ENCODE measurements at places on chromosomes 4 and X.

- no peaks in the 10 kb centered on the region for H3K4me1 ChIP-seq
- no peaks in the 10 kb centered on the region for H3K27me3 ChIP-seq
- H3K36me3 ChIP-seq = peaks cover 3% of the 10 kb centered on the region
- H3K4me3 ChIP-seq = no peak overlapping the region
- H3K27ac ChIP-seq = no peak overlapping the region
These were observed 8.5 kb downstream of the CNKSR2 start for GRCh38 chrX:21382715-21383114.

DNA sequence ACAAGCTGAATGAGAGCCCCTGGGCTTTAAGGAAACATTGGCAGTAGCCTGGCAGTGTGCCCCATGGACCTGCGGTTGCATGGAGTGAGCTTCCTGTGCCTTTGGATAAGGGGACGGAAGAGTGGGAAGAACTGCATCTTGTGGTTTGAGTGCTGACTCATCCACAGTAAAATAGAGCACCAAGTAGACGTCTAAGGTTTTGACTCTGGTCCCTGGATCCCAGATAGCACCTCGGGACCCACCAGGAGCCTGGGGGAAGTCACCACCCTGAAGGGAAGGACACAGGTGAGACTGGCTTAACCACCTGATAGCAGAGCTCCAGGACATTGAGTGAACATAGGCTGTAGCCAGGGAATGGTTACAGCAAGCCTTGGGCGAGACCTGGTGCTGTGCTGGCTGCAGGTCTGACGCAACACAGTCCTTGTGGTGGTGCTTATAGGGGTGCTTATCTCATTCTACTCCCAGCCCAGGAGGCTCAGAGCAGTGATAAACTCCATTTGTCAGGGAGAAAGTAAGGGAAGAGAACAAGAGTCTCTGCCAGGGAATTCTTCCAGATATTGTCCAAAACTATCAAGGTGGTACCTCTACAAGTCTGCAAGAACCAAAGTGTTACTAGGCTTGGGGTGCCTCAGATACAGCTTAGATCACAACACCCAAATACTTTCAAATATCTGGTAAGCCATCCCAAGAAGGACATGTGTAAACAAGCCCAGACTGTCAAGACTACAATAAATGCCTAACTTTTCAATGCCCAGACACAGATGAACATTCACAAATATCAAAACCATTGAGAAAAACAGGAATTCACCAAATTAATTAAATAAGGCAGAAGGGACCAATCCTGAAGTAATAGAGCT, 123.6 kb upstream of the TET2 start:
- H3K36me3 ChIP-seq = no peaks in the 10 kb centered on the region
- H3K27me3 ChIP-seq = no peaks in the 10 kb centered on the region
- H3K4me3 ChIP-seq = no peak overlapping the region
- H3K4me1 ChIP-seq = no peaks in the 10 kb centered on the region

DNA sequence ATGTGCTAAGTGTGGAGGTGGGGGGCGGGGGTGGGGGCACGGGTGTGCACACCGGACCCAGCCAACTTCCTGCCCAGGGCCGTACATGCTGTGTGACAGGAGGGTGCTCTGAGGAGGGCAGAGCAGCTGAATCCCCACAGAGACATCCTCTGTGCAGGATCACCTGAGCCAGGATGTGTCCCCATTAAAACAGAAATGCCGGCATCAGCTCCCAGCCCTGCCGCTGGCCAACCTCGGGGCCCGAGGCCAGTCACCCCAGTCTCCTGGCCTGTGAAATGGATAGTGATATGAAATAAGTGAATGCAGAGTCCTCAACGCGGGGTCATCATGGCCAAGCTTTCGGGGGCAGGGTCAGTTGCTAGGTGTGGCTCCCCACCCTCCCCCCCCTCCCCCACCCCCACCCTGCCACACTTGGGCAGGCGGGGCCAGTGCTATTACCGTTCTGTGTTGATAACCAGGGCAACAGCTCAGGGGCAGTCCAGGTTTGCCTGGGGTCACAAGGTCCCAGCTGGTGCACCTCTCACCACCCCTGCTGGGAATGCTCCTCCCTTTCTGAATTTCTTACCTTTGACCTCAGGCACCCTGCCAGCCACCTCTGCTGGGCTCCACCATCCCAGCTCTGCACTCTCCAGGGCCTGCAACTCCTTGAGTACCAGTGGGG, 227.2 kb upstream of the PSAPL1 start:
- no peak overlapping the region for H3K27ac ChIP-seq
- H3K27me3 ChIP-seq = peaks cover 4% of the 10 kb centered on the region
- no peak for DNase-seq
- no peak overlapping the region for H3K4me3 ChIP-seq

DNA sequence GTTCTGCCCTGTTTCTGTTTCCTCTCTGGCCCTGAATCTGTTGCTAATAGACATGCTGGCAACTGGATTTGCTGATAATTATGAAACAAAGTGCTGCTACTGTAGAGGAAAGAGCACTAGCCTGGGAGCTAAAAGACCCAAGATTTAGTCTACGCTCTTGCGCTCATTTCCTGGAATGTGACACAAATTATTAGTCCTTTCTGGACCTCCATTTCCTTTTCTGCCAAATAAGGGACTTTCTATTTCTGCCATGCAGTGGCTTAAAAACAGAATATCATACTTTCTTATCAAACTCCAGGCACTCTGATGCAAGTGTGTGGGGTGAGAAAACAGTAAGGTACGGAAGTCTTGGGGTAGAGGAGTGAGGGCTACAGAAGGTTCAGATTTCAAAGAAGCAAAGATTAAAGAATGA, 48.3 kb upstream of the GPR174 start:
- H3K27me3 ChIP-seq = no peaks in the 10 kb centered on the region
- no peaks in the 10 kb centered on the region for H3K4me1 ChIP-seq
- H3K36me3 ChIP-seq = no peaks in the 10 kb centered on the region
- DNase-seq = no peak
- no peak overlapping the region for H3K4me3 ChIP-seq
- no peak overlapping the region for H3K27ac ChIP-seq

DNA sequence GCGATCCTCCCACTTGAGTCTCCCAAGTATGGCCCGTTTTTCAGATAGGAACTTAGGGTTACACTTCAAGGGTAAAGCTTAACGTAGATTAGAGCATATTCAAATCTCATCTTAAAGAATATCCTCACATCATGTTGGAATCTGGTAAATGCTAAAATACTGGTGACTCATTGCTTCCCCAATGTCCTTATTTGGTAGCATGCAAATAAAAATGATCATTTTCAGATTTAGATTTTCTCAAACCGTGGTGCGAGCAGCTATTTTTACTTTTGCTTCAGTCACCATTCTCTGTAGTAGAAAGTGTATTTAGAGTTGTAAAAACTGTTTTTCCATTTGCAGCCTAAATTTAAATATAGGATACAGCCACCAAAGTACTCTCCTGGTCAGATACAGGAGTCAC, 101.5 kb upstream of the MAML3 start:
- no peak overlapping the region for H3K27ac ChIP-seq
- DNase-seq = no peak
- H3K36me3 ChIP-seq = no peaks in the 10 kb centered on the region
- no peak overlapping the region for H3K4me3 ChIP-seq
- no peaks in the 10 kb centered on the region for H3K27me3 ChIP-seq
- H3K4me1 ChIP-seq = peaks cover 46% of the 10 kb centered on the region

GRCh38 chr4:131296192-131296591, 1852.9 kb upstream of the PCDH10 start:
- no peak overlapping the region for H3K27ac ChIP-seq
- H3K4me1 ChIP-seq = no peaks in the 10 kb centered on the region
- no peaks in the 10 kb centered on the region for H3K36me3 ChIP-seq
- H3K4me3 ChIP-seq = no peak overlapping the region
- H3K27me3 ChIP-seq = no peaks in the 10 kb centered on the region

- H3K4me3 ChIP-seq = no peak overlapping the region
- H3K27ac ChIP-seq = no peak overlapping the region
- H3K36me3 ChIP-seq = peaks cover 14% of the 10 kb centered on the region
- peaks cover 38% of the 10 kb centered on the region for H3K27me3 ChIP-seq
- DNase-seq = no peak
These were observed 159.9 kb downstream of the UNC5C start for GRCh38 chr4:95388911-95389310.

- H3K27ac ChIP-seq = no peak overlapping the region
- peaks cover 36% of the 10 kb centered on the region for H3K27me3 ChIP-seq
- H3K4me1 ChIP-seq = no peaks in the 10 kb centered on the region
- no peaks in the 10 kb centered on the region for H3K36me3 ChIP-seq
These were observed 2.0 kb upstream of the ATP2B3 start for GRCh38 chrX:153515435-153515834.

DNA sequence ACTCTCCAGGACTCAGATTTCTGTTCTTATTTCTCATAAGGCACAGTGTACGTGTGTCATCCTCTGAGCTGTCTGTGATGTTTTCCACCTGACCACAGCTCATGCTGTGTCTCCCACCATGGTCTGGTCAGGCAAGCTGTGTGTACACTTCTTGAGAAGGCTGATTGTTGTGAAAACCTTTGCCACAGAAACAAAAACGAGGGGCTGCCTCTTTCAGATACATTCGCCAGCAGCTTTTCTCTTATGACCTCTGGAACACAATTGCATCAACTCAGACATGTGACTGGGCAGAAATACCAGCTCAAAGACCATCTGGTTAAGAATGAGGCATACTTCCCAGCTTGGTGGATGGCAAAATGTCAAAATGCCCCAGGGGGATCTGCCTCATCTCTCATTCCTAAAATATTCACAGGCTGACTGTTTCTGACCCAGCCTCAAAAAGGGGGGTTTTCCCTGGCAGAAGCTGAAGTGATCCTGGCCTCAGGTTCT, 46.1 kb downstream of the PGRMC2 start:
- H3K4me1 ChIP-seq = no peaks in the 10 kb centered on the region
- no peaks in the 10 kb centered on the region for H3K36me3 ChIP-seq
- DNase-seq = no peak

- H3K27ac ChIP-seq = peak overlapping the region; percentile 95
- H3K36me3 ChIP-seq = no peaks in the 10 kb centered on the region
- peaks cover 15% of the 10 kb centered on the region for H3K4me1 ChIP-seq
- H3K27me3 ChIP-seq = peaks cover 6% of the 10 kb centered on the region
- peak overlapping the region; percentile 97 for H3K4me3 ChIP-seq
These were observed 1.2 kb downstream of the ELF2 start for GRCh38 chr4:139175646-139176301.

DNA sequence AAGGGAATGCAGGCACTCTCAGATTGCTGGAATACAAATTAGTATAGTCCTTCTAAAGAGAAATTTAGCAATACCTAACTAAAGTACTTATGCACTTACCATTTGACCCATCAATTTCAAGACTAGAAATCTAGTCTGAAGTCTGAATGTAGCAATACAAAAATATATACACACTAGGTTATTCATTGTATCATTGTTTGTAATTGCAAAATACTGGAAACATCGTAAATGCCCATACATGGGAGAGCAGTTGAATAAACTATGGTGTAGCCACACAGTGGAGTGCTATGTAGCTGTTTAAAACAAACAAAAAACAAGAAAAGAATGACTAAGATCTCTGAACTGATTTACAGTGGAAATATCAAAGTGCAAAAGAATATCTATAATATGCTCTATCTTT, 346.4 kb downstream of the ZNF674 start:
- H3K27me3 ChIP-seq = no peaks in the 10 kb centered on the region
- H3K4me1 ChIP-seq = peaks cover 10% of the 10 kb centered on the region
- peaks cover 3% of the 10 kb centered on the region for H3K36me3 ChIP-seq
- H3K27ac ChIP-seq = no peak overlapping the region
- H3K4me3 ChIP-seq = no peak overlapping the region
- DNase-seq = no peak

GRCh38 chr4:100590325-100590724, 72.5 kb upstream of the EMCN start:
- peaks cover 4% of the 10 kb centered on the region for H3K27me3 ChIP-seq
- DNase-seq = no peak
- no peak overlapping the region for H3K27ac ChIP-seq
- H3K36me3 ChIP-seq = no peaks in the 10 kb centered on the region
- no peaks in the 10 kb centered on the region for H3K4me1 ChIP-seq

- peaks cover 25% of the 10 kb centered on the region for H3K4me1 ChIP-seq
- no peaks in the 10 kb centered on the region for H3K36me3 ChIP-seq
- no peaks in the 10 kb centered on the region for H3K27me3 ChIP-seq
- DNase-seq = no peak
These were observed 174.5 kb upstream of the DKK2 start for GRCh38 chr4:107210450-107211239.

- H3K4me1 ChIP-seq = peaks cover 9% of the 10 kb centered on the region
- DNase-seq = no peak
- H3K27me3 ChIP-seq = peaks cover 3% of the 10 kb centered on the region
- H3K27ac ChIP-seq = no peak overlapping the region
These were observed 7.3 kb upstream of the KLHL8 start for GRCh38 chr4:87227751-87228151.

DNA sequence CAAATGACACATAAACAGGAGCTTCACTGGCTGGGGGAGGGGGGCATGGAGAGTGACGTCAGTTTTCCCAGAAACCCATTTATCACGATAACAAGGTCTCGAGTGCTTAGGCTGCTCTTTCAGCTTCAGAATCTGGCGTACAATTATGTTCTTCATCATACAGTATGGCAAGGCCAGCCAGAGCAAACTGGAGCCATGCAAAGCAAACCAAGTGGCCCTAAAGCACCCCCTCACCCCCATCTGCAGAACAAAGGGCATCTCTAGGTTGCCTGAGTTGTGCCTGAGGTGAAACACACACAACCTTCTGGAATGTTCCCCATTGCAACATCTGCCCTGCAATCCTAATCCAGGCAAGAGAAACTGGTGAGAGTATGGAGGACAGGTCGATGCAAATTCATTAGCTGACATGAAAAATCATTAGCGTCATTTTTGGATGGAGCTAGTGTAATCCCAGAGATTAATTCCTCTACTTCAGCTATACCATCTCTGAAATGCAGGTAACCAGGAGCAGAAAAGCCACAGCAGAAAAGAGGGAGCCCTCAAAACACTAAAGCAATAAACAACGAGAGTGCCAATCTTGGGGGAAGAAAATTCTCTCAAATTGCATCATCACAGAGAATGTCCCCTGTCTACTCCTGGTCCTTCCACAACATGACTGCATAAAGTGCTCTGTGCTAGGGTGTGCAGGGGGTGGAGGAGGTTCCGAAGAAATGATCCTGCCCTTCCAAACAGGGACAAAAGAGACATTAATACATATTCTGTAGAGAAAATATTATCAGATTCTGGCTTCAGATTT, 1.8 kb downstream of the SEPTIN6 start:
- peaks cover 12% of the 10 kb centered on the region for H3K4me1 ChIP-seq
- H3K27me3 ChIP-seq = peaks cover 3% of the 10 kb centered on the region
- peak overlapping the region; percentile 89 for H3K4me3 ChIP-seq
- H3K27ac ChIP-seq = peak overlapping the region; percentile 79

GRCh38 chr4:187021436-187022205, 298.0 kb upstream of the FAT1 start:
- peaks cover 17% of the 10 kb centered on the region for H3K4me1 ChIP-seq
- H3K4me3 ChIP-seq = no peak overlapping the region
- no peak for DNase-seq
- no peak overlapping the region for H3K27ac ChIP-seq
- H3K36me3 ChIP-seq = no peaks in the 10 kb centered on the region

DNA sequence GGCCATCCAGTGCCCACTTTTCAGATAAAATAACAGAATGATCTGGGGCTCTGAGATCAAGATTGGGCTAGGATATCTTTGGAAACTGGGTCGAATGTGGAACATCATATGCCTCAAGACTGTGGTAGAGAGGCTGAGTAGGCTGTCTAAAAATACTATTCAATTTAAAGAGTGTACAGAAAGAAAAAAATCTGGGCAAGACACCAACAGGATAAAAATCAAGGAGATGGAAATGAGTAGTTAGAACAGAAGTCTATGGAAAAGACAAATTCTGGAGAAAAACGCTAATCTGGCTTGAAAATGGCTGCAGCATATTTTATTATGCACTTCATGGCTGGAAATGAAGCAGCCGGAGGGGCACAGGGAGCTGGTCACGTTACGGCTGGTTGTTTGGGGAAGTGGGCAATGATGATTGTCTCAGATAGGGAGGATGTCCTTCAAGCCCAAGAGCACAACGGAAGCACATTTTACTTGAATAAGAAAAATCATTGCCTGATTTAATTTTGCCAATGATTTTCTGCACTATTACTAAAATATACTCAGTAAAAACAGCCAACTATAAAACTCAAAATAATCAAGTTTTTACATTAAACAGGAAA, 27.1 kb upstream of the MAPK10 start:
- no peaks in the 10 kb centered on the region for H3K36me3 ChIP-seq
- H3K4me1 ChIP-seq = peaks cover 12% of the 10 kb centered on the region
- H3K27me3 ChIP-seq = no peaks in the 10 kb centered on the region
- DNase-seq = no peak
